ENCODE measurements at places on chromosomes 11 and 22. TPM values are rescaled to one million over a fixed set of nuclear protein-coding genes. Genes with fewer than 3 reads are reported as not detected.

DNA sequence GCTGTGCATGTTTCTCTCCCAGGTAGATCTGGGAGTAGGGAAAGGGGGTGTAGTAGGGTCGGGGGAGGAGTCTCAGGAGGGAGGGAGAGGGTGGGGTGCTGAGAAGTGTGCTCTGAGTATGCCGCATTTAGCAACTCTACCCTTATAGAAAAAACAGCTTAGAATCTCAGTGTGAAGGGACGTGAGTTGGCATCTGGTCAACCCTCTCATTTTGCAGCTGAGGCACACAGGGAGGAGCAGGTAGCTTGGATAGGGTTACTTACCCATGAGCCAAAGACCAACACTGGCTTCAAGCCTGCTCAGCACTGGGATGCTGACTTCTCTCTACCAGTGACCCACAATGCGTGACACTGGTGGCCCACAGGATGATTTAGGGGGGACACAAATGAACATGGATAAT, 95.9 kb downstream of the FBXO7 start:
- no peak for DNase-seq

TCN2 gene
- 24.0 TPM for total RNA-seq

OR4C5 gene
- not detected for total RNA-seq

DNA sequence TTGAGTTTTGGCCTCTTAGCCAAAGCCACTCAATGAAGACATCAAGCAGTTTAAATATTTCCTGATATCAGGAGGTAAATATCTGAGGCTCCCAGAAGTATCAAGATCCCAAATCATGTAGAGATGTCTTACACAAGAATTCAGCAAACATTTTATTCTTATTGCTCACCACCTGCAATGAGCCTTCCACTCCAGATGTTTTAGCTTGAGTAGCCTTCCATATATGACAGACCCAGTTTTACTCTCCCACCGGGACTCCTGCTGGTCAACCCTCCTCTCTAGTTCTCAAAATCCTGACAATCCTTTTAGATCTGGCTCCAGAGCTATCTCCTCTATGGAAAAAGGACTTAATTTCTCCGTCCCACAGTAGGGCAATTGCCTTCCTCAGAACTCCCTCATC, 404.4 kb downstream of the KCNA4 start:
- no peak for DNase-seq

NDUFS3 gene
- total RNA-seq = 143 TPM

GRCh38 chr11:45820211-45820857, 15.4 kb downstream of the SLC35C1 start:
- no peak for DNase-seq

GRCh38 chr11:113440816-113441215, 34.4 kb downstream of the DRD2 start:
- DNase-seq = no peak

DNA sequence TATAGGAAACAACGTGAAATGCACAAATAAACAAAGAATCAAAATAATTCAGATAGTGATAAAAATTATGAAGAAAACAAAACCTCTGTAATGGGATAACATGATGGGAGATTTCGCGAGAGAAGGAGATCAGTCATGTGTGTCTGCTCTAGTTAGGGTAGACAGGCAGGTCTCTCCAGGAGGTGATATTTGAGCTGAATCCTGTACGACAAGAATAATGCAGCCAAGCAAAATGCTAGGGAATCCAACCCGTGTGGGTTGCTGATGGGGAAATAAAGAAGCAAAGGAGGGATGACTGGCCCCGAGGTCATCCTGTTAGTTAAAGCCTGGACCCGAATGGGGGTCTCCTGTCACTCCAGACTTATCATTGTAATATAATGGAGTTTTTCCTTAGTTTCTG, 16.0 kb downstream of the MAML2 start:
- no peak for DNase-seq

DNA sequence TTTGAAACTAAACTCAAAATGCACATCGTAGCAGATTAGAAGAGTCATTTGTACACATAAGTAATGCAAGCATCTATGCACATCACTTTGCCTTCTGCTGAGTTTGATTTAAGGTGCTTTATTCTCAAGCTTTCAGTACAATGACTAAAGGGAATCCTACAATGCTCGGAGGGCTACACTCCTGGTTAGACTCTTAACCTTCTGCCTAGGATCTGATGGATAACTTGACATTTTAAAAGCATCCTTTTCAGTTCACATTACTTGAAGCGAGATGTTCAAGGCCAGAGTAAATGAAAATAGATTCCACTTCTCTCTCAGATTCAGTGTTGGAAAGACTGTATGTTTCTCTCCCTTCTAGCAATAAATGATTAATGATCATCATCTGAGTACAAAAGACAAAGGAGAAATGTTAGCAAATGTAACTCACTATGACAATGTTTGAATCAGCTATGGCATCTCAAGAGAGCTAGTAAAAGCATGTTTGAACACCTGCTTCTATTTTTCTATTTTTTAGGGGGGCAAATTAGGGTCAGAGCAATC, 259.2 kb upstream of the ANO3 start:
- no peak for DNase-seq

GRCh38 chr11:81422402-81422801, 1311.3 kb downstream of the FAM181B start:
- DNase-seq = no peak

MYO18B gene
- 184 TPM for total RNA-seq

DNA sequence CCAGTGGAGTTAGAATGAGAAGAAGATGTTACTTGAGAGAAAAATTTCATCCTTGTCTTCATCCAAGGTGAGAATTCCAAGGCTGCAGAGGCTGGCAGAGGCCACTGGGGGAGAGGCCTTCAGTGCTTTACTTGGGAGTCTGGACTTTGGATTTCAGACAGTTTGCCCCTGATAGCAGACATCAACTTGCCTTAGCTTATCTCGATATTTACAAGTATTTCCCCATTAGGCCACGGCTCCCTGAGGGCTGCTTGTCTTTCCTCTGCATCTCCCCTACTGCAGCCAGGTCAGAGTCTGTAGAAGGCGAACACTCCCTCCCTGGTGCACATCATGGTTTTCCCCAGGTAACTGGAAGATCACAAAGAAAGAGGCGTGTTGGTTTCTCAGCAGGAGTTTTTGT, 29.9 kb upstream of the BSX start:
- DNase-seq = no peak

MYH9 gene
- total RNA-seq = 140 TPM

GRCh38 chr11:6703247-6704063, 20.3 kb upstream of the MRPL17 start:
- DNase-seq = peak; percentile 60

CTSC gene
- total RNA-seq = 22.5 TPM

DNA sequence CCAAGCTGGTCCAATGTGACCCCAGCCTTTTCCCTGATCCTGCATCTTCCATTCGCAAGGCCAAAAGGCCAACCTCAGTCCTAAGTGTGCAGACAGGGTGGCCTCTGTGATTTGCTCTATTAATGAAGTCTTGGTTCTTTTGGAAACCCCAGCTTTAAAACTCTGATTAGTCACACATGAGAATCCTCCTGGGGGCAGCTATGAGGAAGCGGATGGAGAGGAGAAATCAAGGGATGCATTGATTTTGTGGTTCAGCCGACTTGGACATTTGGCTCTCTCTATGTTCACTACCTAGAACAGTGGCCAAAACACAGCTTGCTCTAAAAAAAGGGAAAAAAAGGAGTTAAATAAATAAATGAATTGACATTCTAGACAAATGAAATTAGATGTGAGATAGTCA, 98.6 kb upstream of the USP47 start:
- no peak for DNase-seq

DNA sequence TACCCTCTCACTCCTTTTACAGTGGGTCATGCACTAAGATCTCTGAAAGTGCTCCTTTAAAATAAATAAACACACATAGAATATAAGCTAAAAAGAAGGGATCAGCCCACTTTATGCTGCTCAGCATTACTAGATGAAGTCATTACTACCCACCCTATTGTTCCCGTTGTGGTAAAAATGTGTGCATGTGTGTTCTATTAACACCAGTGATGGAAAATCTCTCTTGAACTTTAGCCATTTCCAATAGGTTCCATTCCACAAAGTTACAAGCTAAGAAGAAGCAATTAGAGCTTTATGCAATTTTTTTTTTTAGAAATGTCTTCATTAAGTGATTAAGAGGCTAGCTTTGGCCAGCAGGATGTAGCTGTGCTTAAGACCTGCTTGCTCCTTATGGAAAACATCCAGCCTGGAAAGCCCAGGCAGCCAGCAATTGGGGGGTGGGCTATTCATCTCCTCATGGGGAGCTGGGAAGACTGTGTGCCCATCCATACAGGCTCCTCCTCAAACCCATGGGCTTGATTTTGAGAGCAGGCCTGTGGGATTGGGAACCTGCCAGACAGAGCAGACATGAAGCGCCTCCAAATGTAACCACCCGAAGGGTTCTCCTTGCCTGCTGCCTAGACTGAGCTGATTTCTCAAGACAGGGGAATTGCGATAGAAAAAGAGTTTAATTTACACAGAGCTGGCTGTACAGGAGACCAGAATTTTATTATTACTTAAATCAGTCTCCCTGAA, 92.9 kb upstream of the PARVA start:
- no peak for DNase-seq

DNA sequence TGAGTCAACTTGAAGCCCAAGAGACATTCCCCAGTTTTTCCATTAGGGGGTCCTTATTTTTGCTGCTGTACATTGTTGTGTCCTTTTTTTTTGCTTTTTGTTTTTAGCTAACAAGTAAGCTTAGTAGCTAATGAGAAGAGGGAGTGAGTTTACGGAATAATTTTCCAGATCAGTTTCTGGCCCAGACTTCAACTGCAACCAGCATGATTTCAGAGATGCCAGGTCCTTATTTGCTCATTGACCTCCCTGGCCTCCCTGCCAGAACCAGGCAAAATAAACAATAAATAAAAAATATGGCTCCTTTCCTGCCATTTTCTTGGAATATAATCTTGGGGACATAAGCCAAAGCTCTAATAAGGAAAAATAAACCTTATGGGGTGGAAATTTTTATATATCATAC, 185.9 kb downstream of the FAT3 start:
- no peak for DNase-seq

- no peak for DNase-seq
These were observed 67.5 kb downstream of the C11orf58 start for GRCh38 chr11:16805938-16806337.

OR4A47 gene
- total RNA-seq = not detected

KRTAP5-7 gene
- total RNA-seq = not detected

- no peak for DNase-seq
These were observed 4.4 kb upstream of the DENND5A start for GRCh38 chr11:9269492-9270013.

GRCh38 chr22:19693581-19693980, 20.7 kb upstream of the SEPTIN5 start:
- no peak for DNase-seq

DNA sequence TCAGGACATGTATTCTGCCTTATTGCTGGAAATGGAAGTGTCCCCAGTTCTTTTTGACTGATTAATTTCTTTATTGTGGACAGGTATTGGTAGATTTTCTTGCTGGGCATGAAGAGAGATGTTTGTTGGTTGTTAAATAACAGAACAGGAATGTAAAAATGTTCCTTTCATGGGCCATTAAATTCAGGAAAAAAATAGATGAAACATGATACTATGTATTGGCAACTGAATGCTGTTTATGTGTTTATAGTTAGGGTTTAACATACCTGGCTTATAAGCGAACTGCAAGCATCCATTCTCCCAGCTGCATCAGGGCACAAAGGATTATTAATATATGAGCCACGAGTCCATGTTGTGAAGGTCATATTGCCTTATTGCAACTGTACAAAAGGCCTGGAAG, 368.5 kb downstream of the NELL1 start:
- DNase-seq = no peak

PTGDR2 gene
- not detected for total RNA-seq

HBE1 gene
- total RNA-seq = not detected

GRCh38 chr11:94243571-94244515, 60.5 kb upstream of the IZUMO1R start:
- DNase-seq = no peak

GRCh38 chr11:93622043-93622442, 39.4 kb upstream of the CEP295 start:
- no peak for DNase-seq

CENPM gene
- 1.8 TPM for total RNA-seq

- DNase-seq = no peak
These were observed 42.3 kb upstream of the RDX start for GRCh38 chr11:110338684-110339083.

DNA sequence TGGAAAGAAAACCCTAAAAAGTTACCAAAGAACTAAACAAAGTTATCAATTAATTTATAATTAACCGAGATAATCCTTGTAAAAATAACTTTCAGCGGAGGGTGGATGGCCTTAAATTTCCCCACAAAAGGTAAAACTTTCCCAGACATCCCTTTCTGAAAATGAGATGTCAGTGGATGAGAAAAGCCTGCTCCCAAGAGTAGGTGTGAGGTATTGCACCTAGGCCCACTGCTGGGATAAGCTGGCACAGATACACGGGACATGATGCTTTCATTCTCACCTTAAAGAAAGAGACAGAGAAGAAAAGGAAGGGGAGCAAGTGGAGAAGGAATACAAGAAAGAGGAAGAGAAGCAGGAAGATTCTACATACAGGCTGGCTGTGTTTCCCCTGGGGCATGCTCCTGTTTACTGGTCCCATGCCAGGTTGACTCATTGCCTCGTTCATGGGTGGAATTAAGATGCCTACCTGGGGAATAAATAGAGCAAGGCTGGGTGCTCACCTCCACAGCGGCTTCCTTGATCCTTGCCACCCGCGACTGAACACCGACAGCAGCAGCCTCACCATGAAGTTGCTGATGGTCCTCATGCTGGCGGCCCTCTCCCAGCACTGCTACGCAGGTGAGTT, at the start of gene SCGB2A2:
Gene SCGB2A2 (plus strand): TSS at position 505 of the 625 bp plus-strand sequence. CDS start 59 bp downstream, at position 564.
- no peak for DNase-seq

DNA sequence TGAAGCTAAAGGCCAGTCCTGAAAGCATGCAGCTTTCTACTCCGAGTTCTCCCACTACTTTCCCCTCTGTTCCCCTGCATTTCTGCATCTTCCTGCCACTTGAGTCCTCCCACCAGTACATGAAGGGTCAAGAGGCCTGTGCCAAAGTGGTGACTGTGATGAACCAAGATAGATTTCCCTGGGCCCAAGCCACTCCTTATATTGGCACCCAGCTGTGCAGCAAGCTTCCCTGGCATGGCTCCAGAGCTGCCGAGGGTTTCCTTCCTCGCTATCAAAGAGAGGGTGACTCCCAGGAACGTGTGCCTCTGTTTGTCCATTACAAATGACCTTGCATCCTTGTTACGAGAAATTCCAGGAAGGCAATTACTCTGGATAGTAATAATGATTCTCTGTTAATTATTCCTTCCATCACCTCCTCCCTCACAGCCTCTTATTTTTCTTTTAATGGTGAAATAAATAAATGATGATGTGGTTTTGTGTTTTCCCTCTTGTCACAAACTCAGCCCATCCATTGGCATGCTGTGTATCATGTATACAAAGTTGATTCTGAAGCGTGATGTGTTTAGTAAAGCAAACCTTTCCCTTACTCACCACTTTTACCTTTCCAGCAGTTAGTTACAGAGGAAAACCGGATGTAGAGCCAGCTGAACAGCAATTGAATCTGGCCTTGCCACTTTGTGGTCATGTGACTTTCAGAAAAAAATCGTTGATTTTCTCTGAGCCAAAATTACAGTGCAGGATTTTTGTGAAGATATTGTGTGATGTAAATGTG, 8.3 kb downstream of the SRSF8 start:
- peak; percentile 88 for DNase-seq

All from right cardiac atrium (tissue), 5 donors.